Activated naive CD4-positive, alpha-beta T cell treated with Interleukin-2 at 50 U/mL for 16 hours (primary cell): ENCODE measurements at places on chromosomes 16 and 17.
A peak's percentile ranks its signal among the peaks of the same experiment; 100 is the strongest.

DNA sequence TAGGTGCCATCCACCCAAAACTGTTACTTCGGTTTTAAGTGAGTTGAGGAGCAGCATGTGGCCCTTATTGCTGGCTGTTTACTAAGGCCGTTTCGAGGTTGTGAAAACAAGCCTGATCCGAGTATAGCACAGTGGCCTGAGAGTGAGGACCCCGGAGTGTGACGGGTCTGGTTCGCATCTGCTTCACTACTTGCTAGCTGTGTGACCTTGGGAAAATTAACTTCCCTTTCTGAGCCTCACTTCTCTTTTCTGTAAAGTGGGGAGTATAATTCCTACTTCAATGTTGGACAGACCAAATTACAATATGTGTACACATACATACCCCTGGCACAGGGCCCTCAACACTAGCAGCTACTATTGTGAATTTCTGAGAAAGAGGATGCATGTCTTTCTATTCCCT is 11.7 kb upstream of the HEATR6 start:
- no peak for DNase-seq

DNA sequence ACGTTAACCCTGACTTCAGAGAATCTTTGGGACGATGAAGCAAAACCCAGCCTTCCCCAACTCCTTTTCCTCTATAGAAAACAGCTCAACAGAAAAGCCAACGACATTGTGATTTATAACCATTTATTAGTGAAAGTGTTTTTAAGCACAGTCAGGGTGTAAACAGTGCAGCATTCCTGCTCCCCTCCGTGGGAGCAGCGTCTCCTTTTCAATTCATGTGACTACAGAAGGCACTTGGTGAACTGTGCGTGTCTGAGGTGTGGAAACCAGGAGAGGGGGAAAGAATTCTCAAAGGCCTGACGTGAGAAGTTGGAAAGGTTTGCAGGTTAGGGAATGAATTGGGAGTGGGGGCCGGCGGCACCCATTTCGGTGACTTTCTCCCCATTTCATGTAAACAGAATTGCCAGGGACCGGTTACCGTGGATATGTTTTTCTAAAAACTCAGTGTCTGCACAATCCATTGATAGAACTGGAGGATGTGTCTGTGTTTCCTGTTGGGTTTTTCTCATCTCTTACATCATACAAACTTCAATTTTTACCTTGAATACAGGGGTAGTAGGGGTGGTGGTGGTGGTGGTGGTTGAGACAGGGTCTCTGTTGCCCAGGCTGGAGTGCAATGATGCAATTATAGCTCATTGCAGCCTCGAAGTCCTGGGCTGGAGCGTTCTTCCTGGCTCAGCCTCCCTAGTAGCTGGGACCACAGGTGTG is 53.1 kb downstream of the NDE1 start:
- no peak for DNase-seq

DNA sequence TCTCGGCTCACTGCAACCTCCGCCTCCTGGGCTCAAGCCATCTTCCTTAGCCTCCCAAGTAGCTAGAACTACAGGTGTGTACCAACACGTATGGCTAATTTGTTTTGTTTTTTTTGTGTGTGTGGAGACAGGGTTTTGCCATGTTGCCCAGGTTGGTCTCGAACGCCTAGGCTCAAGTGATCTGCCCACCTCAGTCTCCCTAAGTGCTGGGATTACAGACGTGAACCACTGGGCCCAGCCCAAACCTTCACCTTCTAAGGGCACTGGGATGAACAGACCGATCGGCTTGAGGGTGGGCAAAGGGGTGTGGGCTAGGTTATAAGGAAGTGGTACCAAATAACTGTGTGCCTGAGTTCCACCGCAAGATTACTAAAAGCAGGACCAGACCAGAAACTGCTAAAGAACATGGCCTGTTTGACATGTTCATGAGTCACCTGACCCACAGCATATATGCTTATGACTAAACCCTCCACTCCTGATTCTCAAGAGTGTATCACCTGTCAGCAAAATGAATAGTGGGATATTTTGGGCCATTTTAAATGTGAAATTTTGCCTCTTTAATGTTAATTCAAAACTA is 8.1 kb downstream of the TMEM97 start:
- DNase-seq = peak; percentile 21

GRCh38 chr17:38885728-38886642 is 16.1 kb downstream of the LASP1 start:
- DNase-seq = no peak

GRCh38 chr16:8310816-8311215 is 279.5 kb downstream of the TMEM114 start:
- DNase-seq = no peak

- DNase-seq = no peak
Measured at GRCh38 chr17:17648762-17649161, 32.5 kb upstream of the RAI1 start.

- no peak for DNase-seq
Measured at GRCh38 chr16:73179705-73180331, 131.9 kb upstream of the ZFHX3 start.

DNA sequence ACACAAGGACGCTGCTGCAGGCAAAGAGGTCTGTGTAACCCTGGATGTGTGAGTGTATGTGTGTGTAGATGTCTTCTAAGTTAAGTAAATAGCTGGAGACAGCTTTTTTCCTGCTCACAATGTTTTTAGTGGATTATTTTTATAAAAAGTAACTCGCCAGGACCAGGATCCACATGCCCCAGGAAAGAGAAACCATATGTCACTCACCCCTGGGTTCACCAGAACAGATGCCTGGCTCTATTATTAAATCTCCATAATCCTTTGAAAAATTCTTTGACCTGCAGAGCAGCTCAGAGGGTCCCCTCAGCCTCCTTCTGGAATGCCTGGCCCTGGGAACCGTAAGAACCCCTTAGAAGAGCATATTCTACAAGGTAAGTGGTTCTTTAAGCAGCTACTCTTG is 18.0 kb downstream of the ABCC12 start:
- no peak for DNase-seq
